Activated CD8-positive, alpha-beta memory T cell treated with anti-CD3 and anti-CD28 coated beads, Interleukin-2, amount 10 ng/mL, durations not matched to agents 7 days and 5 days (primary cell): ENCODE measurements at places on chromosomes 11 and 22.

DNA sequence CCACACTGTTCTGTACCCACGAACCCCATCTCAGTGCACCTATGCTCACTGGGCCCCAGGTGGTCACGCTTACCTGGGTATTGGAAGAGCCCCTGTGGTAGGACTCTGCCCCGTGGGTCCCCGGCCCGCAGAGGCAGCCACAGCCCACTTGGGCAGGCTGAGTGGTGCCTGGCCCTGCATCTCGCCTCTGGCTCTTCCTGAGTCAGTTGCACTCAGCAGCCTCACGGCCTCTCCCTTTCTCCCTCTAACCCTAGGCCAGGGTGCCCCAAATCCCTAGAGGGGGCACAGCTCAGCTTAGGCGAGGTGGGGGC is 9.7 kb downstream of the CRELD2 start:
- no peak for DNase-seq

- peak; percentile 58 for DNase-seq
Measured at GRCh38 chr22:21866833-21867527, 465 bp downstream of the MAPK1 start.

DNA sequence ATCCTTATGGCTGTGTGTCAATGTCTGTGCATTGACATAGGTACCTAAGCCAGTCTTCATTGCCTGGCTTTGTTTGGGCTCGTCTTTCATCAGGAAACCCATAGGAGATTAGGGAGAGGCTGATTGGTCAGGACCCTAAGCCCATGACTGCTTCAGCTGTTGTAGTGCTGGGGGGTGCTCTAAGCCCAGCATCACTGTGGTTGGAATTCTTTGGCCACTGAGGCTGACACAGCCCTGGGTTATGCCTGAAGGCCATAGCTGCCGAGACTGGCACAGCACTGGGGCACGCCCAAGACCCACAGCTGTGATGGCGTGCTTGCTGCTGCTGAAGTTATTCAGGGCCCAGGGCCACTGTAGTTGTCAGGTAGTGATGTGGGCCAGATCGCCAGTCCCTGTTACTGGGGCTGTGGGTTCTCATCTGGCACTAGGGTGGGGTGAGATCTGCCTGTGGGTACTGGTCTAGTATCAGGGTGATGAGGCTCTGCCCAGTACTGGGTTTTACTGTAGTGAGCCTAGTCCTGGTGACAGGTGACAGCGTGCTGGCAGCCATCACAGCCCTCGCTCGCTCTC is 4.9 kb downstream of the USP18 start:
- DNase-seq = no peak

GRCh38 chr11:44224867-44225501 is 85.0 kb downstream of the ALX4 start:
- no peak for DNase-seq

GRCh38 chr22:23877566-23877965 is 16.6 kb upstream of the MIF start:
- no peak for DNase-seq

DNA sequence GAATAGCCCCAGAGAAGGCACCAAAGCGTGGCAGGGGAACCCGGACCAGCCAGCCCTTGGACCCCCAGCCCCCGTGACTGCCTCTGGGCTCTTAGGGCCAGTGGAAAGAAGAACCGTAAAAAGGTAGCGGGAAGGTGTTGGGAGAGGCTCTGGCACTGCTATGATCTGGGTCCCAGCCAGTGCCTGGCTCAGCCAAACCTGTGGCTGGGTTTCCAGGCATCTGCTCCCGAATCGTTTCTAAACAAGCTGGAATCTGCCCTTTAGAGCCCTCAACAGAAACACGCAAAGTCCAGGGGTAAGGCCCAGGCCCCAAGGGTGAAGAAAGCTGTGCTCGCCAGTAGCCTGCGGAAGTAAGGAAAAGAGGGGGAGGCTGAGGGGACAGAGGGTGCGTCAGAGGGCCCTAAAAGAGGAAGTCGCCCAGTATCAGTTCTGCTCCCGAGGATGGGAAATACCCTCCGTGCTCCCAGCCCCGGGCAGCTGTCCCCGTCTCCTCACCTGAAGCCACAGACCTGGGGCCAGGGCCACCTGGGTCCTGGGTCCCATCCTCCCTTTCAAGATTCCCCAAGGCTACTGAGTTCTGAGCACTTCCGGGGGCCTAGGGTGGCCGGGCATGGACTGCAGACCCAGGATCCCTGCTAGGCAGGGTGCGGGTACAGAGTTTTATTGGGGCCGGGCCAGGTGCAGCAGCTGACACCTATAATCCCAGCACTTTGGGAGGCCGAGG is 24.7 kb downstream of the IL10RA start:
- no peak for DNase-seq

DNA sequence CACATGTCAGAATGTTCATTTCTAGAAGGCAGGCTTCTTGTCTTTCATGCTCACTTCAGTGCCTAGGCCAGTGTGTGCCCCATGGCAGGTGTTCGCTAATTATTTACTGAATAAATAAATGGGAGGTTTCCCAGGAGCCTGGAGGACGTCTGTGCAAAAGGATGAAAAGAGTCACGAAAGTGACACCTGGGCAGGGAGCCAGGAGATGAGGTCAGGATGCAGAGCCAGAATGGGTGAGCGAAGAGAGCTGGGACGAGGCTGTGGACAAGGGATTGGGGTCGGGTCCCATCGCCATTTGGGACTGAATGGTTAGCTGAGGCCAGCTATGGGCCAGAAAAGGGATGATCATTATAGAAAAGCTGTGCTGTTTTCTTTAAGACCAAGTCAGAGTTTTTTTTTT is 560.4 kb downstream of the TBC1D22A start:
- no peak for DNase-seq

GRCh38 chr22:26417406-26417805 is 11.7 kb upstream of the ASPHD2 start:
- DNase-seq = no peak

DNA sequence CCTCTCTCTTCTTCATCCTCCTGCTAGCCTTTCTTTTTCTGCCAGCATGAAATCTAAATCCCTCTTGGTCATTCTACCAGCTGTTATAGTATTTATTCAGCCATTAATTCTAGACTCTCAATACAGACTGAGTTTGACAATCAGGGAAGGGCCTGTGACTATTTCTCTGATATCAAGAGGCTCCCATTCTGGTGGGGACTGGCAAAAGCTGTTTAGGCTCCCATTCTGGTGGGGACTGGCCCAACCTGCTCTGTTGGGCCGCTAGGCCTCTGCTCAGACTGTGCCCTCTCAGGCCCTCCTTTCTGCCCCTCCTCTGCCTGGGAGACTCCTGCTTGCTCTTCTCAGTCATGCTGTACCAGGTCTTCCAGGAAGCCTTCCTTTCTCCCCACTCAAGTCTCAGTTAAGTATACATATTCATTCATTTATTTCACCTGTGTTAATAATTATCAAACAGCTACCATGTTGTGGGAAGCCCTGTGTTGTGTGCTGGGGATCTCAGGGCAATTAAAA is 323.7 kb upstream of the NARS2 start:
- DNase-seq = no peak

DNA sequence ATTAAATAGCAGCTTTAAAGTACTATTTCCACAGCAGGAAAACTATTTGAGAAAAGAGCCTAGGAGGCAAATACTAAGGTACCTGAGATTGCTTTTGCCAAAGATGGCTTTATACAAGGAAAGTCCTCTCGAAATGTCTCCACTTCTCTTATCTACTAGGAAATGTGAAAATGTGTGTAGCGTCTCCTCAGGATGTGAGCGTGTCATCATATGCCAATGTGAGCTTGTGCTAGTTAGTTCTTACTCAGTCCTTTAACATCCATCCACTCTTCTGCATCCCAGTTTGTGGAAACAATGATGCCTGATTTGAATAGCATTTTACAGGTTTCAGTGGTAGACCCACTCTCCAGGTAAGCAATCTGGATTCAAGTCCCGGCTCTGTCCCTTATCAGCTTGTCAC is 421.0 kb downstream of the DYNC2H1 start:
- DNase-seq = no peak

GRCh38 chr11:30002157-30002785 is 14.6 kb downstream of the KCNA4 start:
- no peak for DNase-seq

- DNase-seq = no peak
Measured at GRCh38 chr11:88195908-88196307, 20.7 kb upstream of the RAB38 start.

DNA sequence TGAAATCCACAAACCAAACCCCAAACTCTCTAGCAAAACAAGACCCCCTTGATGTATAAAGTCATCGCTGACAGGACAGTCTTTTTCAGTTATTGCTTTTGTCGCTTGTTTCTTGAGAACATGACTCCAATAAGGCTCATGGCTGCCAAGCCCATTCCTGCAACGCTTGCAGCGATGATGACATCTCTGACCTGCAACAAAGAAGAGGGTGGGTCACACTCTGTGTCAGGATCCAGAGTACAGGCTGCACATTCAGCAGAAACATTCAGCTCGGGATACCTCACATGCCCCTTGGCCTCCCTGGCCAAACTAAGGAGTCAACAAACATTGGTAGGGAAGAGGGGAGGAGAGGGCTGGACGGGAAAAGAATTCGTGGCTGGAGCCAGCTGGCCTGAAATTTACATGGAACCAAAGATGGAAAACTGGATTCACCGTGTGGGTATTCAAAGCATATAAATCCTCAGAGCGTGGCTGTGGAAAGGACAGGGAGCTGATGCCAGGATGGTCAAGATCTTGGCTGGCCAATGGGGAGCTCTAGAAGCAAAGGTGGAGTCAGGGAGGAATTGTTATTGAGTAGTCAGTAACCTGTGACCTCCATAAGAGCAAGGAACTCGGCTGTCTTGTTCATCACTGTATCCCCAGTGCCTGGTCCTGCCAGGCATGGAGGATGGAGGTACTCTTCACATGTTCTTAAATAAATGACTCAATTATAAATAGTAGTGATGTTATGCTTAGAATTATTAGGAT is 11.8 kb upstream of the PLAAT2 start:
- DNase-seq = no peak

DNA sequence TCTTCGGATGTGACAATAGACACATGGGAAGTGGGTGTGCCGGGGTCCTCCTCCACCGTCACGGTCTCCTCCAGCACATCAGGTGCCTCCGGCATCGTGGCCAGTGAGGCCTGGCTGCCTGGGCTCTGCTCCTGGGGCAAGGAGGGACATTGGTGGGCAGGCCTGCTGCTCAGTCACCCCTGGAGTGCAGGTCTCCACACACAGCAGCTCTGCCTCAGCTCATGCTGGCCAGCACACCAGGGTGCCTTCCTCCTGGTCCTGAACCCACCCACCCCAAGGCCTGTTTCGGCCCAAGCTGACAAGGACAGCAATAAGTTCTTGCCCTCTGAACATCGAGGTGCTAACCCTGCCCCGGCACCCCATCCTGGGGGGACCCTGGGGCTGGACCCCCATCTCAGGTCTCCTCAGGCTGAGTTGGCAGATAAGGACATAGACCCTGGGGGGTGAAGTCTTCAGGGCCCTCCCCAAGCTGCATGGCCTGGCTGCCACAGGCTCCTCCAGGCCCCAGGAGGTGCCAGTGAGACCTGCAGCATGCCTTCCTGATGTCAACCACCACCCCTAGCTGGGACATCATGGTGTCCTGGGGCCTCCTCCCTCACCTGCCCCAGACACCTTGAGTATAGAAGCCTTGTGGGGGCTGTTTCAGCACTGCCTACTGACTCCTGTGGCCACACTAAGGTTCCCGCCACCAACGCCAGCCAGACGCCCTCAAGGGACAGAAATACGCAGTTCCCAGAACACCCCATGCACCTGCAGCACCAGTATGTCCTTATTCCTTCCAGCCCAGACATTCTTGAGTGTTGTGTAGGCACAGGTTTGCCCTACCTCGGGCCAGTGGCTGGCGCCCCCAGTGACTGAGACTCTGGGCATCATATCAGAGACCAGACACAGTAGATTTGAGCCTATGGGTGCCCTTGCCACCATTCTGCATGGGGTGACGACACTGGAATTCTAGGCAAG is 34.4 kb downstream of the ARVCF start:
- DNase-seq = no peak

DNA sequence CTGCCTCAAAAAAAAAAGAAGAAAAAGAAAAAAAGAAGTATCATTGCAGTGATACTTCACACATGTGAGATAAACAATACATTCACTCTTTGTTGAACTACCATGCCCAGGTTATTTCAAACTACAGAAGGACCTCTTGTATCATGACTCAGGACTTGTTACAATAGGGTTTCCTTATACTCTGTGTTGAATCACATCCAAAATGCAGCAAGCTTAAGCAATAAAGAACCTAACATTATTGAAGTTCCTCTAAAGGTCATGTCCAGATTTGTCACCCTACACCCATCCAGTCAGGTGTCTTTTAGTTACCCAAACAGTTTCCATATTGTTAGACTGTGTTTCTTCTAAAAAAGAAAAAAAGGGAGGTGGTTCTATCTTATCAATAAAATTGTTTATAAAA is 26.9 kb upstream of the ALKBH3 start:
- no peak for DNase-seq

- no peak for DNase-seq
Measured at GRCh38 chr22:30538280-30538679, 8.3 kb downstream of the SEC14L6 start.

DNA sequence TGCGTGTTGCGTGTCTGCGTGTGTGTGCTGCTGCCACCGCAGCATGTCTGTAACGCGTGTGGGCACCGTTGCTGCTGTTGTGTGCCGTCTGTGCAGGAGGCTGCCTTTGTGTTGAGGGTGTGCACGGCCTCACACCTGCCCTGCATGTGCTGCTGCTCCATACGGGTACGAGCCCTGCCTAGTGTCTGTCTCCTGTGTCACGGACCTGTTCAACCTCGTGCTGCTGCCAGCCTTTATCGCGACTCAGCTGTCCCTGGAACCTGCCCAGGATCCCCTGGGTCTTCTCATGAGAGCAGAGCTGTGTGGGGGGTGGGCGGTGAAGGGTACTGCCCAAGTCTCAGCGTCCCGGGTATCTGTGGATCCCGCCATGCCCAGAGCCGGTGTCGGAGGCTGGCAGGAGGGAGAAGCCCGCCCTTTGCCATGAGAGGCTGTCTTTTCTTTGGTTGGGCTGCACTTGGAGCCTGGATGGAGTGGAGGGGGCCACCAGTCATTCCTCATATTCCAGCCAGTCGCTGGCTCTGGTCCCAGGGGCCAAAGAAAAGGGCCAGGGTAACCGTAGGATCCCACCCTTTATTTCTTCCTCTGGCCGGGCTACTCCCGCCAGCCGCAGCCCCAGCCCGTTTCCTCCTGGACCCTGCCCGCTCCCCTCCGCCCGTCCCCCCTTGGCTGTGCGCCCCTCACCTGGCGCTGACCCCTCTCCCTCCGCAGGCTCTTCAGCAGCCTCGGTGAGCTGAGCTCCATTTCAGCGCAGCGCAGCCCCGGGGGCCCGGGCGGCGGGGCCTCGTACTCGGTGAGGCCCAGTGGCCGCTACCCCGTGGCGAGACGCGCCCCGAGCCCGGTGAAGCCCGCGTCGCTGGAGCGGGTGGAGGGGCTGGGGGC is 7.8 kb upstream of the ACR start:
- no peak for DNase-seq

DNA sequence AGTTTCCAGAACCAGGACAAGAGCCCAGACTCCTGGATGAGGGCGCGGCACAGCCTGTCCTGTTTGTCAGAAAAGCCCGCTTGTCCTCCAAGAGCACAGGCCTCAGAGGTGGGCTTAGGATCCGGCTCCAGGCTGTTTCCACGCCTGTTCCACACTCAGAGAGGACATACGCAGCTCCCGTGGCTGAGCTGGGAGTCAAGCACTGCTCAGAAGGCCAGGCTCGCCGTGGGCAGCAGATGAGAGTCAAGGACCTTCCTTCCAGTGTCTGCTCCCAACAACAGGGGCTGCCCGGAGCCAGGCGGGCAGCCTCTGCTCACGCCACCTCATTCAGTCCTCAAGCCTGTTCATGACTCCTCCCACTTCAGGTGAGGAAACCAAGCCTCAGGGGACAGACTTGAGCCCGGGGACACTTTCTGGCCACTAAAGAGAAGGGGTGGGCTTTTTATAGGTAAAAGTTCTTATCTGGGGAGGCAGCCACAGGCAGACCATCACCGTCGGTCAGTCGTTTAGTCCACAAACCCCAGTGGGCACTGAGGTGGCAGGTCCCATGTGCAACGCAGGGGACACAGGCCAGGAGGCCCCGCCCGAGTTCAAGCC is 3.8 kb downstream of the CYB5R3 start:
- no peak for DNase-seq
